ENCODE measurements at places on chromosomes 12 and 14.

DNA sequence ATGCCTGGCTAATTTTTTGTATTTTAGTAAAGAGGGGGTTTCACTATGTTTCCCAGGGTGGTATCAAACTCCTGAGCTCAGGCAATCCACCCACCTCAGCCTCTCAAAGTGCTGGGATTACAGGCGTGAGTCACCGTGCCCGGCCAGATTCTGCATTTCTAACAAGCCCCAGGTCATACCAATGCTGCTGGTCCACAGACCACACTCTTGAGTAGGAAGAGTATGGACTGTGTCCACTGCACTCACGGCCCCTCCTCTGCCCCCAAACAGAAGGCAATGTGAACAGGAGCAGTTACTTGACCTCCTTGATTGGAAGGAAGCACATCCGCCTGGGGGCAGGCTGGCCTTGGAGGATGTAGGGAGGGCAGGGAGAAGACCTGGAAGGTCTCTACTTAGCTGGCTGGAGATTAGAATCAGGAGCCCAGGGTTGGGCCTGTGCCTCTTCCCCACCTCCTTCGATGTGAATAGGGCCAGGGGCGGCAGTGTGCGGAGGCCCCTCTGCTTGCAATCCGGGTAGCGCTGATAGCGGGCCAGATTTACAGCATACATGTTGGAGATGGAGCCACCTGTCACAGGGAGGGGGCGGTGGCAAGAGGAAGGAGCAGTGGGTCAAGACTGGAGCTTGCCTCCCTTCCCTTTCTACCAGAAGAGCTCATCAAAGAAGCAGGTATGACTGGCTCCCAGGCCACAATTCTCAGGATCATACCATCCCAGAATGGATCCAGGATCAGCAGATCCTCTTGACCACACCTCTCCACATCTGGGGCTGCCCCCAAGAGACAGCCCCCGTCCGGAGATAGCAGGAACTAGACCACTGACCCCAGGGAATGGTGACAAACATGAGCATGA is 9.4 kb upstream of the ZNF740 start:
- DNase-seq = no peak

- DNase-seq = no peak
These were observed 37.5 kb downstream of the ZFHX2 start for GRCh38 chr14:23513818-23514643.

GRCh38 chr12:15152868-15153267 is 68.3 kb downstream of the RERG start:
- DNase-seq = no peak

GRCh38 chr14:72851635-72852034 is 42.3 kb downstream of the DPF3 start:
- DNase-seq = no peak

GRCh38 chr14:74459289-74459946 is 33.4 kb upstream of the SYNDIG1L start:
- no peak for DNase-seq

DNA sequence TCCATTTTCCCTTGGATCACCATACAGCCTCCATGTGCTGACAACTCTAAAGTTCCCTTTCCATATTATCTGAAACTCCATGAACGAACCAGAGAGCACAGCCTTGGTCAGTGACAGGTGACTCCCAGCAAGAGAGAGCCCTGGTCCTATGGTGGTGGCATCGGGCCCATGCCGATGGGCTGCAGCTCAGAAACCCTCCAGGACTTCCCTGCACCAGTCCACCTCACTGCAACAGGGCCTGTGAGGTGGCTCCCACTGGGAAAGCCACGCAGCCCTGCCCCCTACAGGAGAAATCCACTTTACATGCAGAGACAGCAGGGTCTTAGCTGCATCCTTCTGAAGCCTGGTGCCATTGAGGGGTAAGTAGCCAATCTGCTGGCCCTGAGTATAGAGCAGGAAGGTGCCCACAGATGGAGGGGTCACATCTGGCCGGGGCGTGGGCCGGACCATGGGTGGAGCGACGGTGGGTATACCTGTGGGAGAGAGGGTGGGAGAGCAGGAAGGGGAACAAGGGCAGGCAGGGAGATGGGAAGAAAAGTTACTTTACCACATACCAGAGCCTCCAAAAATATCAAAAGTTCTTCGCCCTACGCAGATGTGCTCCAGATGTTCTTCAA is 24.7 kb downstream of the RTRAF start:
- DNase-seq = no peak

DNA sequence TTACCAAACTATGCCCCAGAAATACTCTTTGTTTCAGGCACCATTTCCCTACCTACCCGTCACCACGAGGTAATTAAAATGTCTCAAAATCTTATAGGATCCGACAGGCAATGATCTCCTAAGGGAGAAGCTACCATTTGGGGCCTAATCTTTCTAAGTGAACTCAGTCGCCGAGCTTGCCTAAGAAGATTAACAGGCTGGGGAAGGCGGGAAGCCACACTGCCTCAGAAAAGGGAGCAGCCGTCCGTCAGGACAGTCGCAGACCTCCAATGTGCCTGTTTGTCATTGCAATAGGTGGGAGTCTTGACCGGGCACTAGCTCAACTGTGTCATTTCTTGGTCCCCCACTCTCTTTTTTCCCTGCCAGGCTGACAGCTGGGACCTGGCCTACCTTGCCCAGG is 4.6 kb downstream of the TTC7B start:
- no peak for DNase-seq

DNA sequence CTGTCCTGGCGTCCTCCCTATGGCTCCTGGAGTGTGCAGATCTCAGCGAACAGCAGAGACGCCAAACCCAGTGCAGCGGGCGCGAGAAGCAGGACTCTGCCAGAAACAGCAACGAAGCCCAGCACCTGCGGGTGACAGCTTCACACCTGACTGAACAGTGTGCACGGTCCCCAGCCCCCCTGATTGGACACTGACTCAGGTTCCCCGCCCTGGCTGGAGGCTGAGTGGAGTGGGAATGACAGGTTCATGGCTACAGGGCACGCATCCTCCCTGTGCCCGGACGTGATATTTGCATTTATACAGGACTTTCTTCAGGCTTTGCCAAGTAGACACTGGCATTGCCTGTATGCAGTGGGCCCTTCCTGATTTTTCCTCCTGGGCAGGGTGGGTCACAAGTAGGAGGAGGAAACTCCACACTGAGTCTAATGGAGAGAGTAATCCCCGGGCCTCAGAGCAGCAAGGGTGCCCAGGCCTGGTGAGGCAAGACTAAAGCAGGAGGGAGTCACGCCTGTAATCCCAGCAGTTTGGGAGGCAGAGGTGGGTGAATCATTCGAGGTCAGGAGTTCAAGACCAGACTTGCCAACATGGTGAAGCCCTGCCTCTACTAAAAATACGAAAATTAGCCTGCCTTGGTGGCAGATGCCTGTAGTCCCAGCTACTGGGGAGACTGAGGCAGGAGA is 71.6 kb downstream of the ASCL4 start:
- DNase-seq = no peak

GRCh38 chr12:60172266-60173211 is 576.7 kb downstream of the SLC16A7 start:
- no peak for DNase-seq

DNA sequence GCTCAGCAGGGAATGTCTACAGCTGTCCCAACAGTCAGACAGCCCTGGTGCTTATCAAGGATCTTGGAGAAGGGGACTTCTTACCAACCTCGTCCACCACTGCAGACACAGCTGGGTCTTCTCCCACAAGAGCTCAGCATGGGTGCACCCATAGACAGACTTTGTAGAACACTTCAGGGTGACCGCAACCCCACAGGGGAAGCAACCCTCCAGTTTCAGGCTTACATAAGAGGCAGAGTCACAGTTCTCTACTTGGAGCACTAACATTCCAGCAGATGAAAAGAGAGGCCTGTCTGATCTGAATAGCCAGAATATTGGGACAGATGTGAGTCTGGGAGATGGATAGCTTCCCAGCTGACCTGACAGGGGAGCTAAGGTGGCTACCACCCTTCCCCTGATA is 3.5 kb upstream of the CLEC1A start:
- DNase-seq = no peak

DNA sequence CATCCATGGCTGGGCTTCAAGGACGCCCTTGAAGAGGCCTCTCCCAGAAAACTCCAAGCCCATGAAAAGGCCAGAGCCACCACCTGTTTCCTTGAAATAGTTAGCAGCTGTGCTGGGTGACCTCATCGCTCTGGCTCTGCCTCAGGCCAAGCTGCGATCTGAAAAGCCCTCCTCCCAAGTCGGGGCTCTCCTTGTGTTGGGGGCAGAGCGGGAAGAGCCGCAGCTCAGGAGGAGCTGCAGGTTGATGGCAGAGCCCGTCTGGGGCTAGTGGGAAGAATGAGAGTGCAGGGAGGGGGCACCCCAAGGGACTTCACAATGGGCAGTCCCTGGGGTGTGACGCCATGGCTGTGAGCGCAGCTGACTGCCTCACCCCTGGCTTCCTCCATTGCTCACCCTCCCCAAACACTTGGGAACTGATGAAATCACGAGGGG is 50.0 kb upstream of the STON2 start:
- no peak for DNase-seq

DNA sequence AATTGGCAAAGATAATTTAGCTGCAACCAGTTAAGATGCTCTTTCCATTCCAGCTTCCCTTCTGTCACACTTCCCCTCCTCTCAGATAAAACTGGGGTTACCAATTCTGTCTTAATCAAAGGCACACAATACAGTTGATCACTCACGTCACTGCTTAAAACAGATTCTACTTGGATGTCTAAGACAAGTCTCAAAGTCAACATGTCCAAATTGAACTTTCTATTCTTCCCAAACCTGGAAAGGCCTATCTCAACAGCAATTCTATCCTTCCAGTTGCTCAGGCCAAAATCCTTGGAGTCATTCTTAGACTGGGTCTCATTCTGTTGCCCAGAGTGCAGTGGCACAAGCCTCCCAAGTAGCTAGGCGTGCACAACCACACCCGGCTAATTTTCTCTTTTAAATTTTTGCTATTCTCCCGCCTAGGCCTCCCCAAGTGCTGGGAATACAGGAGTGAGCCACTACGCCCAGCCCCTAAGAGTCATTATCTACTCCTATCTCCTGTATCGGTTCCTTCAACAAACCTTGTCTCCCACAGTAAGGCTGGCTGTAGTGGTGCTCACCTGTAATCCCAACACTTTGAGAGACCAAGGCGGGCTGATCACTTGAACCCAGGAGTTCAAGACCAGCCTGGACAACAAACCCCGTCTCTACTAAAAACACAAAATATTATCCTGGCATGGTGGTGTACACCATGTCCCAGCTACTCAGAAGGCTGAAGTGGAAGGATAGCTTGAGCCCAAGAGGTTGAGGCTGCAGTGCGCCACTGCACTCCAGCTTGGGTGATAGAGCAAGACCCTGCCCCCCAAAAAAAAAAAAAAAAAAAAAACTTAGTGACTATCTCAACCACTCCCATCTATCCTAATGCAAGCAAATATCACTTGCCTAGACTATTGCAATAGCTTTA is 4.7 kb downstream of the RPS29 start:
- DNase-seq = no peak

GRCh38 chr12:3869433-3869832 is 3.8 kb downstream of the PARP11 start:
- DNase-seq = no peak

- peak; percentile 84 for DNase-seq
These were observed 139.6 kb downstream of the PRKCH start for GRCh38 chr14:61460718-61461611.

DNA sequence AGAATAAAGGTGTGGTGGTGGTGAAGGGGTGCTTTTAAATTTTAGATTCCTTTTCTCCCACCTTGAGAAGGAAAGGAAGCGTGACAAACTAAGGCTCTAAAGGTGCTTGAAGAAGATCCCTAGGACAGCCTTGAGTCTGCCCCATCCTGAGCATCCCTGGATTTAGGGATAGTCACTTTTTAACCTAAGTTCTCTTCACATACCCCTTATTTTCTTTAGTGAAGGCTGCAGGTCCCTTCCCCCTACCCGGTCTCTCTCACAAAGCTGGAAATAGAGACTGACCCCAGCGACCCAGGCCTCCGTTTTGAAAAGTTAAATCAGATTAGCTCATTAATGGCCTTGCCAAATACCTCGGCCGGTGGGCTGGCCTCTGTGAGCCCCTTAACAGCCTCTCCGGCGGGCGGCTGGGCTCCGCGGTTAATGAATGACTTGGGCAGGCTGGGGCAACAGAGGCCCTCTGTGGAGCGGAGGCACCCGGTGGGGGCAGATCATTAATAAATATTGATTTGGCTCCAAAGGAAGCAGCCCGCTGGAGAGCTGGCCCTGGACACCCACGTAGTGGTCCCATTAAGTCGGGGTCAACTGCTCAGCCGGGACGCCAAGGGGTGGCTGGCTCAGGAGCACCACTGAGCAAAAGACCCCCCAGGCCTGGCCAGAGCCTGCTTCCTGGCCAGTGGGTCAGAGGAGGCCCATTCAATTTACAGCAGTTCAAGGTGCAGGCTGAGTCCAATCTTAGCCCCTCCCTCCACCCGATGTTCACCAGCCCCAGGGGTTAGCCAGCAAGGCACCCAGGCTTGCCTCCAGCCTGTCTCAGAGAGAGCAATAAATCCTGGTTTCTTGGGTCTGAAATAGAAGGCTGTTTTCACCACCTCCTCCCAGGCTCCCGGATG is 31.8 kb downstream of the PAH start:
- no peak for DNase-seq

- no peak for DNase-seq
These were observed 76.4 kb upstream of the CCDC60 start for GRCh38 chr12:119258149-119258548.

GRCh38 chr14:93207468-93208308 is 632 bp downstream of the UBR7 start:
- DNase-seq = no peak

DNA sequence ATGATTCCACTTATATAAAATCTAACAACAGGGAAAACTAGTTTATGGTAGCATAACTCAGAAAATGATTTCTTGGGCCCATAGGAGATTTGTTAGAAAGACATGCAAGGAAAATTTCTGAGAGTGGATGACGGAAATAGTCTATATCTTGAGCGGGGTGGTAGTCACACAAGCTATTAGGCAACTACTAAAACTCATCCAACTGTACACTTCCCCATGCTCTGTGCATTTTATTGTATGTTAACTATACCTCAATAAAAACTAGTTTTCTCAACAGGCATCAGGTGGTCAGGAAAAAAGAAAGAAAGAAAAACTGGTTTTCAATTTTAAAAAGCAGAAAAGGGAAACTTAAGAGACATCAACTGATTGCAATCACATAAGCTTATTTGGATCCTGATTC is 9.9 kb downstream of the SLC5A8 start:
- DNase-seq = no peak

Measured in lower leg skin (tissue), 4 donors.